ENCODE measurements at places on chromosomes 3 and 15.

DNA sequence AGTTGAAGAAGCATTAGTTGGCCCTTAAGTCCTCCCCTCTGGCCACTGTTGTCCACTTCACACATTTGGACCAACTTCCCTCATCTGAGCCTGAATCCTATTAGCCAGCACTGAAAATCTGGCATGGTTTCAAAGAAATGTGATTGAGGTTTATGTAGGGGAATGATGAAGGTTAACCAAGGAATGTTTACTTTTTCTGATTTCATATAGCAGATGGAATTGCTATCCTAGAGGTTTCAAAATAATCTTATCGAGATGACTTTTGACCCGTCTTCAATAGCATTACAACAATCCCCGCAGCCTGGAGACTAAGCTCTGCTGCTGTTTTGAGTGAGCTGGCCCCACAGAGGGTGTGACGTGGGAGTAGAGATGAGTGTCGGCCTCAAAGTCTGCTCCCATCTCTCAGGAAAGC lies 200.8 kb upstream of the IL12A start:
- DNase-seq = no peak

GRCh38 chr3:13333236-13333897 lies 86.8 kb downstream of the NUP210 start:
- DNase-seq = no peak

- DNase-seq = no peak
These were observed 660 bp downstream of the UROC1 start for GRCh38 chr3:126516936-126517290.

DNA sequence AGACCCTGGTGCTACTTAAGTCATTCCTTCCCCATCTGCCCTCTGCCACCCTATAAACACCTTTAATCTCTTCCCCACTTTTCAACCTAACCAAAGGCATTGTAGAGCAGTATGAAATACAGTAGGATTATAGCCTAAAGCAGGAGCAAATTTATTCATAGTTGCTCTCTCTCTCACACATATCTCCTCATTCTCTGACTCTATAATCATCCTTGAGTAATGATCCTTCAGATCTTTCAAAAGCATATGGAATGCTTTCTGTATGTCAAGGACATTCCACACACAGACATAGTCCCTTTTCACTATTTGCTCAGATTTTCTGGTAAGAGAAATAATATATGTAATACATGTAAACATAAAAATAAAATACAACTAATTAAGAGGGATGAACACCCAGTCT lies 54.1 kb downstream of the TRPC1 start:
- no peak for DNase-seq

Data from putamen (tissue), 1 donor.